AG08396 (cell line): ENCODE measurements at places on chromosomes 7 and 10.

DNA sequence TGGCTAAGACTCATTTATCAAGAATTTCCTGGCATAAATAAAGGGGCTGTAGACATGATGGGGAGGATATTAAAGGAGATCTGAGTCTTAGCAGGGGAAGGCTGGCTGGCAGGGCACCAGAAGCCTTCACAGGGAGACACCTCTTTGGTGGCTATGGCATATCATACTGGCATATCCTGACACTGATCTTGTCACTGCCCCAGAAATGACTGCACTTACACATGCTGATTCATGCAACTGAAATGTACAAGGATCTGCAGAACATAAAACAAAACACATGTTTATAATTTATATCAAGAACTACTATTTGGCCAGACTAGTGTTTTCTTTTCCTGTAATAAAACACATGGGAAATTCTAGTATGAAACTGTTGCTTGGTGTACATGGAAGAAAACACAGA is 5.5 kb upstream of the LIPN start:
- peak; percentile 23 for DNase-seq

DNA sequence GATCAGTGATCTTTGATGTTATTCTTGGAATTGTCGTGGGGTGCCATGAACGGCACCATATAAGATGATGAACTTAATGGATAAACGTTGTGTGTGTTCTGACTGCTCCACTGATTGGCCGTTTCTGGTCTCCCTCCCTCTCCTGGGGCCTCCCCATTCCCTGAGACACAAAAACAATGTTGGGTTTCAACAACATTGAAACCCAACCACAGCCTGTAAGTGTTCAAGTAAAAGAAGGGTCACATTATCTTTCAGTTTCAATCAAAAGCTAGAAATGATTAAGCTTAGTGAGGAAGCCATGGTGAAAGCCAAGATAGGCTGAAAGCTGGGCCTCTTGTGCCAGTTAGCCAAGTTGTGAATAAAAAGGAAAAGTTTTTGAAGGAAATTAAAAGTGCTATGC is 19.5 kb downstream of the EN2 start:
- no peak for DNase-seq

DNA sequence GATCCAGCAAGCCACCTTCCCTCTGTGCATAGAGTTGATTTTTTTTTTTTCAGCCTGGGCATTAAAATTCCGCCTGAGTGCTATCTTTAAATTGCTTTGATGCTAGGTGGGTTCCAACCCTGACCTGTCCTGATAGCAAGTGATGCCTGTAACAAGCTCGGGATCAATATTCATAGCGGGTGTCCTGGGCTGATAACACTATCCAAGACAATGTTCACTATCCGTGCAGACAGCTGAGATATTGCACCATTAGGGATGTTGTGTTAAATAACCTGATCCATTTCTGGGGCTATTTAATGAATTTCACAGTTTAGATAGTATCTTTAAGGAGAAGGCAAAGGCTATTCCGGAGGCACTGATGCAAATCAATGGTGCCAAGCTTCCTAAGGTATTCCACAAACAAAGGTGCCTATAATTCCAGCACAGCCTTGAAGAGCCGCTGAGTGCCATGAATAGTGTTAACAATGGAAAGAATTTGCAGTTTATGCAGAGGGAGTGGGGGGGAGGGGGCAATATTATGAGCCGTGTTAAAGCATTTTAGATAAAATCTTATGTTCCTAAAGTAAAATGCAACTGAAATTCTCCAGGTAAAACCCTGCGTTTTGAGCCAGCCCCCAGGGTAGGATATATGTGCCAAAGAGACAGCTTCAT is 4.2 kb upstream of the NKX1-2 start:
- no peak for DNase-seq

DNA sequence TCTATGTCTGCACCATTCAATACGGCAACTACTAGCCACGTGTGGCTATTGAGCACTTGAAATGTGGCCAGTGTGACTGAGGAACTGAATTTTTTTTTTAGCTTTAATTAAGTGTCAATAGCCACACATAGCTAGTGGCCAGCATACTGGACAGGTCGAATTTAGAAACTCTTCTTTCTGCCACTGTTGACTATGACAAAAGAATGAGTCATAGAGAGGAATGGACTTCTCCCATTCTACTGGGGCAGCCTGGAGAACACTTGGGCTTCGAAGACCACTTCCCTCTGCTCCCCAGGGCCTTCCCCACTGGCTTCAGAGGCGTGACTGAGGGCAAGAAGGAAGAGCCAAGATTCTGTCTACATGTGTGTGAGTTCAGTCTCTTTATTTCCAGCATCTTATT is 137.5 kb downstream of the SNX10 start:
- DNase-seq: no peak

DNA sequence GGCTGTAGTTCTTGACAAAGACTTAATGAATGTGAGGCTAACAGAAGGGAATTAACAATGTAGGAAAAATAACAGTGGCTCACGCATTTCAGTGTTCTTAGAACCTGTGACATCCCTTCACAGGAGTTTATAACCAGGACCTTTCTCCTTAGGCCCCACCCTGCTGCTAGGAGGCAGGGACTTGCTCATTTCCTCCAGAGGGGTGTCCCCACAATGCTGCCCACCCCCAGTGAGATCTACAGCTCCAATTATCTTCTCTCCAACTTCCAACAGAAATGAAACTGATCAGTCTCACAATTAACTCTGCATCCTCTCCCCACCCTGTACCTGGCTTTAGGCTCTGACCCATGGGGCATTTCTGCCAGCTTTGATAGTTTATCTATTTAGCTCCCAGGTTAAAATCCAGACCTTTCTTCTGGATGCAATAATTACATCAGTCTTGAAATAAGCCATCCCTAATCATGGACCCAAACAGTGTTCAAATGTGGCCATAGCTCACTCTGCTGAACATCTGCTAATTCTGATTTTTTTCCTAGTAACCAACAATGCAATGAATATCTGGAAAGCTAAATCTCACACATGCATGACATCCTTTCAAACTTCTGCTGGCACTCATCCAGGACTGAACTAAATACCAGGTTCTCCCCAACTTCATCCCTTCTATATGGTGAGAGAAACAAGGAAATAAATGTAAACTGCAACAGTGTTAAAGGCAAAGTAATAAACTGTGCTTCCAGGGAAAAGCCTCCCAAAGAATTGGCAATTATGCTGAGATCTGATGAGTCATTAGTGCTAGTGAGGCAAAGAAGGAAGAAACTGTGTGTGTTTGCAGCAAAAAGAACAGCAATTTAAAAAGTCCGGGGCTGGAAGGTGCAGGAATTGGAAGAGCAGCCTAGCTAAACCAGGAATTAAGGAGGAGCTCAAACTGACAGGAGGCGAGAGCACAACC is 64.6 kb downstream of the HERPUD2 start:
- peak; percentile 43 for DNase-seq

DNA sequence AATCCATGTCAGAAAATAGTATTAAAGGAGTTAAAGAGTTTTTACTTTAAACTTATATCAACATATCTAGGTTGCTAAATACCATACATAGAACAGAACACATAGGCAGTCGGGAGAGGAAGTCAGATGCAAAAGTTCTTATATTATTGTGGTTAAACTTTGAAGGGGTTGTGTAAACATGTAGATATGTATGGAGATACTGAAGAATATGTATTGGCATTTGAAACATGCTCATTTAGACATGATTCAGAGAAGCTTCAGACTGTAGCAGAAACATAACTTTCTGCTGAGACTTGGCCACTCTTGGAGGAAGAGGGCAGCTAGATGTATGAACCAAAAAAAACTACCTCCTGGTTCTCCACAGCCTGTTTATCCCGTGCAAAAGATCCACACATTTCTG is 103.5 kb upstream of the FERD3L start:
- peak; percentile 16 for DNase-seq

DNA sequence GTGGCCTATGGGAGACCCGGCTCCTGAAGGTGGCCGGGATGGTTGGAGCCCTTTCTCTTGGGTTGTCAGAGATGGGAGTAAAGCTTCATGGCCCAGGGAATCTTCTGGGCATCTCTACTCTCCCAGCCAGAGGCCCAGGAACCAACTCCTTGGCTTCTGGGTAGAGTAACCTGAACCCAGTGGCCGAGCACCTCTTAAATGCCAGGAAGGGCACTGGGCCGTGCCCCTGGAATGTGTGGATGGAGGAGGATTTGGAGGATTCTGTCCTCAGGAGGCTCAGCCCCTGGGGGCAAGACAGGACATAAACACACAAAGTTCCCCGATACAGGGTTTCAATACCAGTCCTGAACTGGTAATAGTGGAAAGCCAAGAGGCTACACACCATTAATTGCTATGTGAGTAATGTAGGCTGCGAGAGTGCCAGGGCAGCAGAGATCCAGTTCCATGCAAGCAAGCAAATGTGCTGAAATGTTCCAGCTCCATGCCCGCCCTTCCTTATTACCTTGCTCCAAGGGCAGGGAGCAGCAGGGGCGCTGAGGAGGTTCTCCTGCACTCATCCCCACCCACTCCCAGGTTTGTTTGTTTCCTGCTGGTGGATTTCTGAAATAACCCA is 1.2 kb downstream of the PALD1 start:
- DNase-seq: no peak

GRCh38 chr7:96055717-96056116 is 266.2 kb downstream of the SLC25A13 start:
- no peak for DNase-seq
